ENCODE measurements at places on chromosomes 5 and 9.

DNA sequence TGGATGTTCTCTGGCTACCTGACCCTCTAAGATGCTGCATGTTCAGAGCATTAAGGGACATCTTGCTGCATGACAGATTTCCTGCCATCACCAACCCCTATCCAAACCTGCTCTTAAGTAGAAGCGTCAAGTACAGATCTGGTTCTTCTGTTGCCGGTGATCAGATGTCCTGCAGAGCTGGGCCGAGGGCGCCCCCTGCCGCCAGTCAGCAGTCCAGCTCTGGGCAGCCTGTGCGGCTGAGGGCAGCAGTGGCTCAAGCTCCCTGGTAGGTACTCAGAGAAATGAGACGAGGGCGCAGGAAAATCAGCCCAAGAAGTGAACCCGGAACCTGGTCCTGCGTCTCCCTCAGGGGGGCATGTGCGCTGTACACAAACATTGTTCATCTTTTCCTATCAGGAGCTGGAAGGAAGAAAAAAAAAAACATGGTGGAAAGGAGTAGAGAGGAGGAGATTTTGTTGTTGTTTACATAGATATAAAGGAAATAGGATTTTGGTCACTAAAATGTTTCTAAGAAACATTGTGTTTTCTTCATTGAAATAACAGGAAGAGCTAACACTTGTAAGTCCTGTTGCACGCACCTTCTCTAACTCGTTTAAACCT lies 95.8 kb downstream of the CFAP90 start:
- no peak for DNase-seq

- no peak for DNase-seq
These were observed 3.0 kb upstream of the IFNW1 start for GRCh38 chr9:21144603-21145002.

DNA sequence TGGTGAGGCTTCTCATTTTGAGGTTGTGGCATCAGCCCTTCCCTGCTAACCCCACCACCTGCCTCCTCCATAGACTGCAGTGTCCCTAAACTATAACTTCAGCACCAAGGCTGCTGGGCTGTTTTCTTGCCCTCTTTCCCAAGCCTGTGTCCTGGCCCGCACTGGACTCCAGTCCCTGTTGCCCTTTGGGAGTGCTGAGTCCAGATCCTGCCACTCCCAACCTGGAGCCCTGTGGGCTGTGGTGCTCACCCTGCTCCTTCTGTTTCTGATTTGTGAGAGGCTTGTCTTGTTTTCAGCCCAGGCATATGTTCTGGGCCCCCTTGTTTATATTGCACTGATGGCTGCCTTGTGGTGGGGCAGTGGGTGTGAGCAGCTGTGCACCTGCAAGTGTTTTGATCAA lies 39.7 kb upstream of the RNU6ATAC start:
- no peak for DNase-seq

DNA sequence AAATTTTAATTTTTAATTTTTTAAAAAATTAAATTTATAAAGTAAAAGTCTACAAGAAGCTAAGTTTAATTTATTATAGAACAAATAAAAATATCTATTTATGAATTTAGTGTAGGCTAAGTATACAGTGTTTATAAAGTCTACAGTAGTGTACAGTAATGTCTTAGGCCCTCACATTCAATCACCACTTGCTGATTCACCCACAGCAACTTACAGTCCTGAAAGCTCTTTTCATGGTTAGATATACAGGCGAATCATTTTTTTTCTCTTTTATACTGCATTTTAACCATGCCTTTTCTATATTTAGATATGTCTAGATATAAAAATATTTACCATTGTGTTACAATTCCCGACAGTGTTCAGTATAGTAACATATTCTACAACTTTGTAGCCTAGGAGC lies 55.9 kb downstream of the PCSK1 start:
- no peak for DNase-seq

DNA sequence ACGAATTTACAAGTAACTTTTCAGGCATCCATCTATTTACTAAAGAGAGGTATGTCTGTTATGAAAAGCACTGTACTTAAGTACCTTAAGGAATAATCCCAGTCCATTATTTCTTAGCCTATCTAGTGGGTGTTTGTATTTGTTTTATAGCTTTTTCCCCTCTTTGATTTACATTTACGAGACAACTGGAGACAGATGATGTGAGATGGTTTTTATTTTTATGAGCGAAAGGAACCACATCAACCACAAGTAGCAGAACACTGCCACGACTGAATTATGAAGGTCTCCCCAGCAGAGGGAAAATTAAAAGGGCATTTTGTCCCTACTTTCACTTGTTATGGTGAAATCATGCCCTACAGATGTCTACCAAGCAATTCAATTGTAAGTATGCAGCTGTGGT lies 357.8 kb downstream of the NFIB start:
- peak; percentile 74 for DNase-seq

GRCh38 chr5:94793816-94794198 lies 175.3 kb downstream of the SLF1 start:
- no peak for DNase-seq

DNA sequence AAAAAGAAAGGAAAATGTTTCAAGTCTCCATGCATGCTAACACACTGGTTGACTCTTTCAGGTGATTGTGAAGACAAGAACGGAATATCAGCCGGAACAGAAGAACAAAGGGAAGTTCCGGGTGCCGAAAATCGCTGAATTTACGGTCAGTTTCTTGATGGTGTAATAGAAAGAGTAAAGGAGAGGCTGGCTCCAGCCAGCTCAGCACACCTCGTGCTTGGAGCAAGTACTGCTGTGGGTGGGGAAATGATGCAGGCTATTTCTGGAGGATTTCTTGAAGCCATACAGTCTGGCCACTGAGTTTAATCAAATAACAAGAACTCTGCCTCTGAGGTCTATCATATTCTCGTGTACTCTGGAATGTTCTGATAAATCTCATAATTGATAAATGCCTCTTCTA lies 18.7 kb downstream of the NSG2 start:
- no peak for DNase-seq

GRCh38 chr5:9269014-9269413 lies 276.9 kb downstream of the SEMA5A start:
- no peak for DNase-seq

GRCh38 chr5:134634227-134634626 lies 1.6 kb upstream of the SAR1B start:
- no peak for DNase-seq

- DNase-seq: no peak
These were observed 16.9 kb downstream of the S1PR3 start for GRCh38 chr9:89008055-89008743.

DNA sequence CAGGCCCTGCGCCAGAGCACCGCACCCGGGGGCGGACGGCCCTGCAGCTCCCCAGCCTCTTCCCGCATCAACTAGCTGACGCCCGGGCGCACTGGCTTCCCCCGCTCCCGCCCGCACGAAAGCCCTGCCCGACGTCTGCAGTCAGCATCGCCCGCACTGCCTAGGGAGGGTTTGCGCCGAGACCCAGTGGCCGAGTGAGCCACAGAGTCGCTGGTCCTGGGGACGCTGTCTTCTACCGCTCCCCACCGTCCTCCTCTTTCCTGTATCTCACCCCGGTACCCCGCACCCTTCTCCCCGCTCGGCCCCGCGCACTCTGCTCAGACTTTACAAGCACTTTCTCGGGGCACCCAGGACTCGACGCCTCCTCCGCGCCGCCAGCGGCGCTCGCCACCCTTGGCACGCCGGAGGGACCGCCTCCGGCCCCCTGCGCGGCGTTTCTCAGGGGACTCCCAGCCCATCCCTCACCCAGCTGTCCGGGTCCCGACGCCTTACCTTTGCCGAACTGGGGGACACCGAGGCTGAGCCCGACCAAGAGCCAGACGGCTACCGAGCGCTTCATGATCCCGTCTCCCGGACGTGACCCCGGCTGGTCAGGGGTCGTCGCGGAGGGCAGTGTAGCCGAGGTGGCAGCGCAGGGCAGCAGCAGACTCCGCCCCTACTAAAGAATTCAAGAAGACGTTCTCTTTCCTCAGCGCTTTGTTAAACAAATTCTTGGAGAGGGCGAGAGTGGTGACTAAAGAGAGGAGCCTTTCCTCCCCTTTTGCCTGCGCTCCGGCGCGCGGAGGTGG lies 670 bp downstream of the EDIL3 start:
- DNase-seq: no peak

- DNase-seq: no peak
These were observed 26.0 kb upstream of the FCN2 start for GRCh38 chr9:134854541-134854981.

DNA sequence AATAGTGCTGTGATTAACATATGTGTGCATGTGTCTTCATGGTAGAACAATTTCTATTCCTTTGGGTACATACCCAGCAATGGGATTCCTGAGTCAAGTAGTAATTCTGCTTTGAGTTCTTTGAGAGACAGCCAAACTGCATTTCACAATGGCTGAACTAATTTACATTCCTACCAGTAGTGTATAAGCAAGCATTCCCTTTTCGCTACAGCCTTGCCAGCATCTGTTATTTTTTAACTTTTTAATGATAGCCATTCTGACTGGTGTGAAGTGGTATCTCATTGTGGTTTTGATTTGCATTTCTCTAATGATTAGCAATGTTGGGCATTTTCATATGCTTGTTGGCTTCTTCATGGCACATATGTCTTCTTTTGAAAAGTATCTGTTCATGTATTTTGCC lies 308.5 kb downstream of the ARRDC3 start:
- peak; percentile 94 for DNase-seq

DNA sequence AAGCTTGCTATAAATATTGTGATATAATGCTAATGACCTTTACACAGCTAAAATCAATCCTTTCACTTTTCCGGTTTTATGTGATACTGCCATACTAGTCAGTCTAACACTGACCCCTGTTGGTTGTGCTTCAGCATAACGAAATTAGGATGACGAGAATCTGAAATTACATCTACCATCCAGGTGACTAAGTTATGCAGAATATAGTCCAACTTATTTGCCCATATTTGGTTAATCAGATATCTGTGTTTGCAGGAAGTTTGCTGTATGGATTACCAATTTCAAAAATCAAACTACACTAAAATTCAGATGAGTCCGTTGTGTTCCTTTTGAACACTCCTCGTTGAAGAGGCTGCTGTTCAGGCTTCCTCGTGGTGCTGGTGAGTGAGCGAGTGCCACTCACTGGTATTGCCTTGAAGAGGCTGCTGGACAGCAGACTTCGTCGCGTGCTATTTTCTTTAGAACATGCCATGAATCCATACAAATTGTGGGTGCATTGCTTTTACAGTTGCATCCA lies 32.5 kb downstream of the TENT4A start:
- peak; percentile 21 for DNase-seq

- peak; percentile 58 for DNase-seq
These were observed 41.9 kb downstream of the NPR3 start for GRCh38 chr5:32753051-32753450.

DNA sequence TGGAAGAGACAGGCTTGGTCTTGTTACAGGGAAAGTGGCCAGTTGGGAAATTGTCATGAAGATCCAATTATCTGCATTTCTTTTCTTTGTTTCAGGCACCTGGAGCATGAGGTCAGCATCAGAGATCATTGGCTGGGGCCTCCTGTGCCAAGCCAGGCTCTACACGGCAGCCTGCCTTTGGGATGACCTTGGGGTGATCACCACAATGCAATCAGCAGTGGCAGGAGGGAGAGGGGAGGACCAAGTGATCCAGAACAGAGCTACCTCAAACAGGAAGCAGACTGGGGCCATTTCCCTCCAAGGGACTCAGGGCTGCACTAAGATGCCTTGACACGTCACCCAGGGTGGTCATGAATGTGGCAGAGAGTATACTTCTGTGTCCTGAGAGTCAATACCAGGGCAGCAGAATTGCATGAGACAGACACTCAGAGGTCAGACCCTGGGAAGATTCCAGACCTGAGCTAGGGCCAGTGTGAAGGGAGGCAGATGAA lies 8.9 kb downstream of the SMIM23 start:
- no peak for DNase-seq

GRCh38 chr5:107464876-107465275 lies 205.9 kb downstream of the EFNA5 start:
- DNase-seq: no peak

DNA sequence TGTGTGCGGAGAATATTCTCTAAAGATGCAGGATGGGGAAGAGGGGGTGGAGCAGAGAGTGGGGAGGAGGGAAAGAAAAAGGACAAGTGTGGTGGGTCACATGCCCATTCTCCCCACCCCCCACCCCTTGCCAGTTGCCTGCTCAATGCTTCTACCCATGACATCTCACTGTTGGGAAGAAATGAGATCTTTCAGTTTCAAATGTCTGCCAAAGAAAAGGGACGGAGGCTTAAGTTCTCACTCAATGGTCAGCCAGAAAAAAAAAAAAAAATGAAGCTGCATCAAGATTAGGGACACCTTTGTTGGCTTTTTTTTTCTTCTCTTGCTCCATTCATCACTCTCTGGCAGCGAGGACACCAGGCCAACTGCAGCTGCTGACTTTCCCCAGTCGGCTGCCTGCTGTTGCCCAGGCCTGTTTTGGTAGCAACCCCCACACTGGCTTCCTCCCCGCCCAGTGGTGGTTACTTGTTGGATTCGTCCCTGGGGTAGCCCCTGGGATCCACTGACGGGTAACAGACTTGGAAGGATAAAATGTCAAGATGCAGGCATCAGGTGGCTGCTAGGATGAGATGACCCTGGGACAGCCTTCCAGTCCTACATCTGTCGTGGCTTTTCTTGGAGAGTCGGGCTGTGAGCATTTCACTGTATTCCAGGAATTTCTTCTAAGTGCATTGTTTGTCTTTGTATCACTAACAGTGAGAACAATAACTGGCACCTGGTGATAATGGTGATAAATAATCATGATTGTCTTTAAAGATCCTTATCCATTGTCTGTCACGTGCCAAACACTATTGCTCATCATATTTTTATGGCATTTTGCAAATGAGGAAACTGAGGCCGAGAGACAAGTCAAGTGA lies 9.1 kb downstream of the WWC1 start:
- DNase-seq: no peak

DNA sequence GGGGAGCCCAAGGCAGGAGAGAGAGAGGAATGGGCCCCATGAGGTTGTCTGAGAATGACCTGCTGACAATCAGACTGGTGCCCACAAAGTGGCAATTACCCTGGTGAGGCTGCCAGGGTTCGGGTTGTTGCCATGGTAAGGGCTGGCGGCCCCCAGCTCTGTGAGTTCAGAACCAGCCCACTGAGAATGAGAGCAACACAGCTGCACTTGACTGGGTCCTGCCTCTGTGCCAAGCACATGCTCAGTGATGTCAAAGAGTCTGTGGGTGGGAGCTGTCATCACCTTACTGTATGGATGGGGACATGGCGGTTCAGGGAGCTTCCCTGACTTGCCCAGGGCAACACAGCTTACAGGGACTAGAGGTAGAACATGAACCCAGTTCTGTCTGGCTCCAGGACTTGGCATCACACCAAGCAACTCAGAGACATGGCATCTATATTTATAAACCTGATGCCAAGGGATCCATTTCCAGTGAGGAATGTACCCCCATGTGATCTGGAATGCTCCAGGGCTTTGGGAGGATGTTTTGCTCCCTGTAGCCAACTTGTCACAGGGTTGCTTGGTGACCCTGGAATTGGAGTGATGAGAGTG lies 38.2 kb upstream of the TEX48 start:
- DNase-seq: no peak

Measured in fibroblast of skin of left quadriceps (primary cell).